ENCODE measurements at places on chromosomes 2 and 18.

GRCh38 chr2:38147333-38148121, 71.6 kb upstream of the CYP1B1 start:
- DNase-seq: no peak

- no peak for DNase-seq
These were observed 158.6 kb downstream of the PIK3C3 start for GRCh38 chr18:42113529-42114191.

GRCh38 chr18:70132999-70133398, 72.5 kb downstream of the RTTN start:
- DNase-seq: no peak

GRCh38 chr18:68121308-68121707, 593.6 kb downstream of the TMX3 start:
- DNase-seq: no peak

DNA sequence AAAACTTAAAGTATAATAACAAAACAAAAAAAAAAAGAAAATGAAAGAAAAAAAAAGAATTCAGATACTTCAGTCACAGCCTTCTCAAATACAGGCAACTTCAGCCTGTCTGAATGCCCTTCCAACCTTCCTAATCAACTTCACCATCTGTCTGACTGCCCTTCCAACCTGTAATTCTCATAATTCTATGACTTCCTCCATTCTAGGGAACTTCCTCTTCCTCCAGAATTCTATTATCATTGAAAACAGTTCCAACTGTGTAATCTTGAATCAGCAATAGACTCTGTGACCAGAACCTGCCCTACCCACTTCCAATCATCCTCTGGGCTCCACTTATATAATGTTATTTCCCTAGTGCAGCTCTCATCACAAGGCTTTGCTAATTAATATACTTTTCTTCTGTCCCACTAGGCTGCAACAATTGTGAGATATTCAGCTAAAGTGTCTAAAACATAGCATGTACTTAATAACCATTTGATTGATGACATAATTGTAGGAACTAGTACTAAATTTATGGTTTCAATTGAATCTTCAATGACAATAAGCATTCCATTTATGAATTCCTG, 127.3 kb downstream of the UPP2 start:
- DNase-seq: no peak

DNA sequence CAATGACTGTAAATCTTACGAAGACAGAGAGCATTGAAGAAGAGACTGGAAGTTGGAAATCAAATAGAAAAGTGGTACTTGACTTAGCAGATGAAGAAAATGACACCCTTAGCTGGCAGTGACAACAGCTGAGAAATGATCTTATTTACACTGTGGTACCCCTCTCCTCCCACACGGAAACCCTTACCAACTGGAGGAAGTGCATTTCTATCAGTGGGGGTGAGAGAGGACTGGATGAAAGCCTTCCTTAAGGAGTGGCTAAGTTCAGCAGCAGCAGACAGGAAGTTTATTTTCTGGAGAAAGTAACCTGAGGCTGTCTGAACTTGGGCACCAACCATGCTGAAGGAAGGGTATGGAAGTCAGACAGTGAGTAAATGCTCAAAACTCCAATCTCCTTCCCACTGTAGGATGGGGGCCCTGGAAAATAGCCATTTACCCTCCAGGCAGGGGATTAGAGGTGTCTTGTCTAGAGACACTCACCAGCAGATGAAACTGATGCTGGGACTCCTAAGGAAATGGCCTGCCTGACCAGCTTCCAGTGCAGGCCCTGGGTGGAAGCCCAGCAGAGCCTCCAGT, 160.2 kb upstream of the NCK2 start:
- DNase-seq: no peak

GRCh38 chr18:44130376-44130942, 550.2 kb upstream of the SETBP1 start:
- peak; percentile 29 for DNase-seq

- DNase-seq: no peak
These were observed 31.9 kb downstream of the PRKRA start for GRCh38 chr2:178419123-178419522.

DNA sequence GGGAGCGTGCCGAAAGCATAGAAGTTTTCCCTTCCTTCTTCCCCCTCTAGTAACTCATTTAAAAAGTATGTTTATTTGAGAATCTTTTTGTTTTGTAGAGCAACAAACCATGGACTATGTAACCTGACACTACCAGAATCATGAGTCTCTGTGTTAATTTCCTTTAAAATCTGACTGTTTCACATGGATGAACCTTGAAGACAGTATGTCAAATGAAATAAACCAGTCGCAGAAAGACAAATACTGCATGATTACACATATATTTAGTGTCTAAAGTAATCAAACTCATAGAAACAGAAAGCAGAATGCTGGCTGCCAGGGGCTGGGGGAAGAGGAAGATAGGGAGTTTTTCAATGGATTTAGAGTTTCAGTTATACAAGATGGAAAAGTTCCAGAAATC, 32.3 kb downstream of the PTPN2 start:
- no peak for DNase-seq

- DNase-seq: no peak
These were observed 3.5 kb upstream of the CROCC2 start for GRCh38 chr2:240902615-240903041.

DNA sequence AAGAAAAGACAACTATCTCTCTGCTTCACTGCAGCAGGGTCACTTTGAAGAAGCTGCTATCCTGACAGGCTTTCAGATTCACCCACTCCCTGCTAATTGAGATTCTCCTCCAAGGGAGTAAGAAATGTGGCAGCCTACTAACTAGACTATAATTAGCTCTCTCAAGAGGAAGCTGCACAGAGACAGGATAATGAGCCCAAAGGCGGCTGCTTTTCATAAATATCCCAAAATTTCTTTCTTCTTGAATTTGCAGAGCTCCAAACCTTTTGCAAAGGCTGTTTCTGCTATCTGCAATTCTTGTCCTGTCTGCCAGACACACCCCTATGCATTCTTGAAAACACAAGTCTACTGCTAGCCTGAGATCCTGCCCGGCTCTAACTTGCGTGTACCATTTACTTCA, 54.0 kb upstream of the RNU4ATAC start:
- DNase-seq: no peak

GRCh38 chr18:9053814-9054213, 48.7 kb upstream of the NDUFV2 start:
- no peak for DNase-seq

DNA sequence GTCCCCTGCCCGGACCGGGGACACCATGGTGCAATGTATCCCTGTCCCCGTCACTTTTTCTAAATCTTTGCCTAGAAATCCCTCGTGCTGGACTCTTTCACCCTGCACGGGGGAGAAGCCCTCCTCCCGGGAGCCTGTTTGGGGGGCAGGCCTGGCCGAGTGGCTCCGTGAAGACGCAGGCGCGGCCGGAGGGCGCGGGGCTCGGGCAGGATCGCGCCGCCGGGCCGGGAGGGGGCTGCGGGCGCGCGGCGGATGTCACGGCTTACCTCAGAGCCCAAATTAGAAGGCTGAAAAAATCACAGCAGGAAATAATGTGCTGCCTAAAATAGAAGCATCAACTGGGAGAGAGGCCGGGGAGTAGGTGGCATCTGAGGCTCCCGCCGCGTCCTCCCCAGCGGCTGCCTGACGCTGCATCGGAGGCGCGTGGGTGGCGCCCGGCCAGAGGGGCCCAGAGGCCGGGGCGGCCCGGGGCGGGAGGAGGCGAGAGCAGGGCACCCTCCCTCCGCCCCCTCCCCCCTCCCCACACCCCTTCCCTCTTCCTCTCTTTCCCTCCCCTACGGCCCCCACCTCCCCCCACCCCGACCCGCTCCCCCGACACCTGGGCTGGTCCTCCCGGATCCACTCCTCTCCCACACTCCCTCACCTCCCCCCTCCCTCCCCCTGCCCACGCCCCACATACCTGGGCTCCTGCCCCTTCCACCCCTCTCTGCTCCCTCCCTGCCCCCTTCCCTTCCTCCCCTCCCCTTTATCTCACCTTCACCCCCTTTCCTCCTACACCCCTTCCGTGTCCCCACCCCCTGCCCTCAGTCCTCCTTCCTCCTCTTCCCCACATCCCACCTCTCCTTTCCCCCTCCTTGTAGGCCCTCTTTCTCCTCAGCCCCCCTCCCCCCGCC, 51.9 kb downstream of the SLC4A1AP start:
- DNase-seq: no peak
